ENCODE measurements at places on chromosomes 2 and 18.

GRCh38 chr2:190382851-190383250 lies 25.3 kb upstream of the MFSD6 start:
- DNase-seq = no peak

DNA sequence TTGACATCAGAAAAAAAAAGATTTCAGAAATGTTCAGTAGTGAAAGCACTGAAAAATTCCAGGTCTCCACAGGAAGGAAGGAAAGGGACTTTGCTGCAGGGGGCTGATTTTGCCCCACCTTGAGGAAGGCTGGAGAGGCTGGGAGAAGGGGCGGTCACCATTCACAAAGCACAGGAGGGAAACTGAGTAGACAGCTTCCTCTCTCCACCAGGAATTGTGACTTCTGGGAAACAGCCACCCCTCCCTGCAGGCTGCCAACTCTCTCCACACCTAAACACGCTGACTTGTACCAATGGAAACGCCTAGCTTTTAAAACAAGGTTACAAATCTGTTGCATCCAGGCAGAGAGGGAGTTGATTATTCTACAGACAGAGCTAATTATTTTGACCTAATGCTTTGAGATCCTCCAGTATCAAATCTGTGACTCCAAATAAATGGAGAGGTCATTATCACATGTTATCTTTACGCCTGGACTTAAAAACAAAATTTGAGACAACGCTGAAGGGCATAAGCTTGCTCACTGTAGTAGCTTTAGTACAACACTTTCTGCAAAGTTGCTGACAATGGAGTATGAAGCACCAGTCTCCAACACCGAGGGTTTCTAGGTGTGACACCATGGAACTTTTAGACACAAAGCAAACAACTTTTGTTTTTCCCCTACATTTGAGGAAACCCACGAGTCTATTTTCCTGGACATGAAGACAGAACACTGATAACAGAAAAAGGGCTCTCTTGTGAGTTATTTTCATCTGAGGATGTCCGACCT lies 42.7 kb downstream of the EPHA4 start:
- DNase-seq = no peak

- no peak for DNase-seq
Measured at GRCh38 chr2:227183657-227184367, 19.4 kb downstream of the COL4A3 start.

DNA sequence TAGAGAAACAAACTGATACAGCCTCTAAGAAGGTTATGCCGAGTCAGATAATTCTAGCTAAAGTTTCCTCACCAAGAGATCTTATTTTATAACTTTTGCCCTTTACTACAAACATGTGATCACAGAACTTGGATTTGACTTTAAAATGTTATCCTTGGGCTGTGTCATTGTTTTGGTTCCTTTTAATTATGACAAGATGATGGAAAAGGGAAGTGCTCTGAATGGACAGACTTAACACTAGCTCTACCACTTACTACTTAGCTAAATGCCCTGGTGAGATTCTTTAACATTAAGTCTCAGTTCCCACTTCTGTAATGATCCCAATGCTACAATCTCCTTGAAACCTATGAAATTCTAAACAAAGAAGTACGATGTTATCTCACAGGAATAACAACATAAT lies 69.9 kb downstream of the RTTN start:
- DNase-seq = no peak

- DNase-seq = no peak
Measured at GRCh38 chr2:109173311-109174171, 44.5 kb downstream of the SH3RF3 start.

DNA sequence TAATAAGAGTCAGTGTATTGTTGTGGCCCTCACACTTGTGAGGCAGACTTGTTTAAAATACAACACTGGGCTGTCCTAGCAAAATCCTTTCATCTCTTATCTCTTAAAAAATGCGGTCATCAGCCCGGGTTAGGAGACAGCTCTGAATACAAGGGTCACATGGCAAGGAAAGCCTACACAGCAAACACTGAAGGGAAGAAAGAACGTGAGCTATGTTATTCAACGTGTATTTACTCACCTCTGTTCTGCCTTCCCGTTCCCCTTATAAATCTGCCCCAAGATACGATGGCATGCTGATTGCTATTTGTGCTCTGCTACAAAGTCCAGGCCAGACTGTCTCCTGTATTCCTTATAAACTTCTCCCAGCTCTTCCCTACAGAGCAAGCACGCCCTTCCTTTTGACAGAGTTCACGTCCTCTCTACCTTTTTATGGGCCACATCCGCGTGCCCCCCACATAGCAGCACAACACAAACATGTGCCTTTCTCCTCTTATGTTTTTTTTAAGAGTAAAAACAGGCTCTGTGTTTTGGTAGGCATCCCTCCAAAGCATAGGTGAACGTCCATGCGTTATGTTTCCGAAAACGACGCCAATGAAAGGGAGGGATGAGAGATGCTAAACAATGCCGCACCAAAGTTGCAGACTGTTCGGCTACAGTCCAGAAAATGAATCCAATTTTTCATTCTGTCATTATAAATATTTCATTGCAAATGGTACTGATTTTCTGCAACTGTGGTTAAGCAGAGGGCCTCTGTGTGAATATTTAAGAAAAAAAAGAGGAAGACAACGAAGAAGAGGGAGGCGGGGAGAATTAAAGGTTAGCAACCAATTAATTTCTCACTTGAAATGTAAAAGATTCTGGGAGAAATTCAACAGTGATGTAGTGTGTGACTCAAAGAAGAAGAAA lies 274.7 kb downstream of the ZNF521 start:
- DNase-seq = no peak

GRCh38 chr2:31693882-31694281 lies 113.1 kb upstream of the SRD5A2 start:
- no peak for DNase-seq

- DNase-seq = no peak
Measured at GRCh38 chr2:143476336-143477087, 347.3 kb downstream of the ARHGAP15 start.

DNA sequence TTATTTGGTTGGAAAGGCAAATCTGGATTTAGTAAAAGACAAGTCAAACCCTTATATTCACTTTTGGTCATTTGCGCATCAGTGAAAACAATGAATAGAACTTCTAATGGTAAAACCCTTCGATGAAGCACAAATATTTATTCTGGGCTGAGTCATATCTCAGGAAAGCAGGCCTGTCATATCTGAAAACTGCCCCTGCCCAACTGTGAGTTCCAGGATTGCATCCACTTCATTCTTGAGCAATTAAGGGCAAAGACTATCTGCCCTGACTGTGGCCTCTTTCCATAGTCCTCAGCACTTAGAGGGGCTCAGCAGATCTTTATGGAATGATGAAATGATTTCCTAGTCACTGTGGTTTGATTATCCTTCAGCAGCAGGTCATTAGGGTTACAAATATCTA lies 795.2 kb upstream of the ID2 start:
- no peak for DNase-seq

GRCh38 chr2:188068093-188068492 lies 223.6 kb upstream of the GULP1 start:
- no peak for DNase-seq

DNA sequence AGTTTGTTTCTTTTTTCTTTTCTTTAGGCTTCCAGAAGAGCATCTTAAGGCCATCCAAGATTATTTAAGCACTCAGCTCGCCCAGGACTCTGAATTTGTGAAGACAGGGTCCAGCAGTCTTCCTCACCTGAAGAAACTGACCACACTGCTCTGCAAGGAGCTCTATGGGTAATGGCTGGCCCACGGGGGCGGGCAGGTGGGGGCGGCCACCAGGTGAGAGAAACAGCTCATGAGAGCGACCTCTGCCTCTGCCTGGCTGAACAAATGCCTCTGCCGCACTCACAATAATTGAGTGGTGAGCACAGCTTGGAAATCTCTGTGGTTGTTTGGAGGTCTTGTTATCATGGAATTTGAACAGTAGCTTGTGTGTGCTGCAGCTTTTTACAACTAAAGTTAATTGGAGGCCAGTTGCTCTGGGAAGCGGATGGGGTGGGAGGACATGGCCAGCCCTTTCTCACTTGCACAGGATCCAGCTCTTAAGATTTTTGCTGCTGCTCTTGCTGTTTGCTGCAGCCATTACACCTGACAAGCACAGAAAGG lies 70.4 kb downstream of the INPP5D start:
- no peak for DNase-seq

DNA sequence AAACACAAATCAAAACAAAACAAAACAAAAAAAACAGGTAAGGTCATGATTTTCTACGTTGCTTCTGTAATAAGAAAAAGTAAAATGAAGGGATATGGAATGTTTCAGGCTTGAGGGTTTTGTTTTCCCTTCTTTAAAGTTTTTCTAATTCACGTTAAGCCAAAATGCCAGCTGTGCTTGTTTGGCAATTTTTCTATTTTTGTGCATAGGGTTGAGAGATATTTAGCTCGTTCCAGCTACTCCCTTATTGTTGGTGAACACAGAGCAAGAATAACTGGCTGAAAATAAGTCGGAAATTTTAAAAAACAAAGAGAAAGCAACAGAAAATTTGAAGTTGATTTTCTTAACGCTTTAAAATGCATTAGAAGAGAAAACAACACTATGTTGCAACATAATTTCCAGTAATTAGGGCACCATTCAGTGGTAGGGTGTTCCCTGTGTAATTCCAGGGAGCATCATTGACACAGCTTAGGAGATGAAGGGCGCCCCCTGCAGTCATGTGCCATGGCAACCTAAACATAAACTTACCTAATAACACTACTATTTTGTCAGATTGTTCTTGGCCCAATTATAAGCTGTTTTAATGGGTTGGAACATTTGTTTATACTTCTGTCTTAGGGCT lies 99.5 kb downstream of the DTNA start:
- DNase-seq = no peak

DNA sequence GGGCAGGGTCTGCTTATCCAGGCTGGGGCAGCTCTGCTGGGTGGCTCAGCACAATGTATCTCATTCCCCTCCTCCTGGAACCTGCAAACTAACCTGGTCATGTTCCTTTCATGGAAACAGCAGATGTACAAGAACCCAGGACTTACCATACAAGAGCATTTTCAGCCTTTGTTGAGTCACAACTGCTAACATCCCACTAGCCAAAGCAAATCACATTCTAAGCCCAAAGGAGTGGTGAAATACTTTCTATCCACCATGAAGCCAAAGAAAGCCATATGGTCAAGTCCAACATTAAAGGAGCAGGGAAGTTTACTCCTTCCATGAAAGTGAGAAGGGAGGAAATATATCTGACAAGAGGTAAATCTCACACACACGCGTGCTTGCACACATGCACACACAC lies 163.0 kb downstream of the IRS1 start:
- DNase-seq = no peak

DNA sequence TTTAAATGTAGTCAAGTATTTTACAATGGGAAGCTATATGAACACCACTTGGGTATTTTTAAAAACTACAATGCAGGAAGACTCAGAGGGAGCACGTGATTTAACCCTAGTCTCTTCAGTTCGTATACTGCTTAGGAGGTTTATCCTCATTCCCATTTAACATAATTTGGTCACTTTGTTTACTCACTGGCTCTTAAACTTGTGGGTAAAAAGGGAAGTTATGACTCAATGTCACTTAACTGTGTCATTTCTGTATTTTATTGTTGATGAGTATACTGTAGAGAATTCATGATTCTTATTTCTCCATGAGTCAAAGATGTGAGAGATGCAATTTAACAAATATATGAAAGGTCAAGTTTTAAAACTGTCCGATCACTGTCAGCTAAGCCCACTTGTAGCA lies 48.2 kb downstream of the SLC66A3 start:
- no peak for DNase-seq

Data from cortex of kidney (tissue), 1 donor.